ENCODE measurements at places on chromosomes 11 and 22.

GRCh38 chr11:2704896-2705606 lies 5.3 kb upstream of the KCNQ1OT1 start:
- no peak for DNase-seq

- no peak for DNase-seq
These were observed 38.6 kb upstream of the PRR5 start for GRCh38 chr22:44663256-44663999.

- DNase-seq: peak; percentile 26
These were observed 181.6 kb upstream of the POU2AF2 start for GRCh38 chr11:111063726-111064517.

- DNase-seq: no peak
These were observed 123.4 kb upstream of the OR9Q1 start for GRCh38 chr11:57900320-57900719.

- DNase-seq: no peak
These were observed 720 bp downstream of the UFD1 start for GRCh38 chr22:19478045-19478900.

Data from anterior cingulate cortex (tissue), 58 donors.